ENCODE measurements at places on chromosomes 7 and 10.

- DNase-seq: no peak
These were observed 11.0 kb upstream of the ZNF107 start for GRCh38 chr7:64654796-64655548.

DNA sequence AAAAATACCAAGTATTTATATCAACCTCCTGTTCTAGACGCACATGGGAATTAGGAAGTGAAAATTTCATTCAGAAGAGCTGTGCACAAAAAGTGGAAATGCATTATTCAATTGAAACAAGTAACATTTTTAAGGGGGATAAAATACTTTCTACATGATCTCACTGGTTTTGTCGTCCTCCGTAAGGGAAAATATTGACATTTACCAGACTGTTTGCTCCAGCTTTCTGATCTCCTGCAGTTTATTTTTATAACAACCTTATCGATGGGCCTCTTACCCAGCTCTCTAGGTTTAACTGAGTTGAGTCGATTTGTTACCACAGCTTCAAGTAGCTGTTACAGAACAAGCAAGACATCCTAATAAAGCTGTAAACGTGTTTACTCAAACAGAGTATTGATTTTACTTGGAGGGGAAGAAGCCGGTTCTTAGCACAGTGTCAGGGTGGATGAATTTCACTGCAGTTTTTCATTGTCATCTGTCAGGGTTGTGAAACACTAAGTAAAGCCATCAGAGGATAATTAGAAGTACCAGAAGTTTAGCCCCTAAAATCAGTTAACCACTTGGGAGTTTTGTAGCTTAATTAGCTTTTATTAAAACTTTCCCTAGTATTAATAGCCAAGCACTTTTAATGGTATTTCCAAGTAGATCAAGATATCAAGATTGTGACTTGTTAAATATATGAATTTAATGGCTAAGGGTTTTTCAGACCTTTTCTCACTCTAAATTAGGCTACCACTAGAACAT lies 142.6 kb upstream of the KAT6B start:
- no peak for DNase-seq

DNA sequence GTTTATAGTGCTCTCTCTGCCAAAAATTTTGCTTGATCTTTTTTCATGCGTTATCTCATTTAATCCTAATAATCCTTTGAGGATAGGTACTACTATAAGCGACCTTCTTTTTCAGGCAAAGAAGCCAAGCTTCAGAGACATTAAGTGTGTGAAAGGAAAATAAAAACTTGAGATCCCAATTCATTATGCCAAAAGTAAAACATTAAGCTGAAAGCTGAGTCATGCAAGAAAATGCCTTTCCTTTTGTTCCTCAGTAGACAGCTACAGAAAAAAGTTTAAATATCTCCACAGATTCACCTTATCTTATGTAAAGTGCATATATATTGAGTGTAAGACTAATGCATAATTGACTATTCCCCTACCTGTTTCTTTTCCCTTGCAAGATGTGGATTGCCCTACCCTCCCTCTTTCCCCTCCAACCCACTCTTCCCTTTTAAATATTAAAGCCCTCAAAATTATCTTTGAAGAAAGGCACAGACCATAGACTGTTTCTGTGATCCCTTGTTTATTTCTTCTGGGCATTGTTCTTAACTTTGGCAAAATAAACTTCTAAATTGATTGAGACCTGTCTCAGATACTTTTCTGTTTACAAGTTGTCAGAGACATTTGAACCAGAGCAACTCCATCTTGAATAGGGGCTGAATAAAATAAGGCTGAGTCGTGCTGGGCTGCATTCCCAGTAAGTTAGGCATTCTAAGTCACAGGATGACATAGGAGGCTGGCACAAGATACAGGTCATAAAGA lies 1139.9 kb upstream of the LRRN3 start:
- DNase-seq: no peak

- no peak for DNase-seq
These were observed 3.6 kb downstream of the GDI2 start for GRCh38 chr10:5809527-5810154.

GRCh38 chr7:12031186-12031585 lies 179.9 kb upstream of the TMEM106B start:
- no peak for DNase-seq

- DNase-seq: no peak
These were observed 157.6 kb downstream of the FAM107B start for GRCh38 chr10:14616955-14617730.

GRCh38 chr10:14063531-14064285 lies 267.0 kb downstream of the FRMD4A start:
- DNase-seq: no peak

GRCh38 chr10:79430936-79431335 lies 14.5 kb downstream of the ZCCHC24 start:
- no peak for DNase-seq

DNA sequence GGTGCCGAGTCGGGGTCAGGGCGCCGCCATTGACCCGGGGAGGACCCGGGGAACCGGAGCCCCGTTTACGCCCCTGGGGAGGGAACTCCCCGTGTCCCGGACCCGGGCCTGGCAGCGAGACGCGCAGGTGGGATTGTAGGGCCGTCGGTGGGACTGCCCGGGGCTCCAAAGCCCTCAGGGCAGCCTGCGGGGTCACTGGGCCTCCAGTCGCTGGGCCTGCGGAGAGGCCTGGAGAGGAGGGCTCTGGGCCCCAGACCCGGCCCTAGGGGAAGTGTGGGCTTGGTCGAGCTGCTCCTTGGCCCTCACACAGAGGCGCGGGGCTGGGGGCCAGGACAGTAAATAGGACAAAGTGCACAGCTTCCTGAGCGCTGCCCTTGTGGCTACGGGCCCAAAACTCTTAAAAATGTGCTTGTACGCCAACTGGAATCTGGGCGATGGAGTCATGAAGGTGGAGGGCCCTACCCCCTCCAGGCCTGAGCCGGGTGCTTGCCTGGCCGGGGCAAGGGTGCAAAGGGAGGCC lies 657 bp downstream of the ECHDC3 start:
- DNase-seq: no peak

DNA sequence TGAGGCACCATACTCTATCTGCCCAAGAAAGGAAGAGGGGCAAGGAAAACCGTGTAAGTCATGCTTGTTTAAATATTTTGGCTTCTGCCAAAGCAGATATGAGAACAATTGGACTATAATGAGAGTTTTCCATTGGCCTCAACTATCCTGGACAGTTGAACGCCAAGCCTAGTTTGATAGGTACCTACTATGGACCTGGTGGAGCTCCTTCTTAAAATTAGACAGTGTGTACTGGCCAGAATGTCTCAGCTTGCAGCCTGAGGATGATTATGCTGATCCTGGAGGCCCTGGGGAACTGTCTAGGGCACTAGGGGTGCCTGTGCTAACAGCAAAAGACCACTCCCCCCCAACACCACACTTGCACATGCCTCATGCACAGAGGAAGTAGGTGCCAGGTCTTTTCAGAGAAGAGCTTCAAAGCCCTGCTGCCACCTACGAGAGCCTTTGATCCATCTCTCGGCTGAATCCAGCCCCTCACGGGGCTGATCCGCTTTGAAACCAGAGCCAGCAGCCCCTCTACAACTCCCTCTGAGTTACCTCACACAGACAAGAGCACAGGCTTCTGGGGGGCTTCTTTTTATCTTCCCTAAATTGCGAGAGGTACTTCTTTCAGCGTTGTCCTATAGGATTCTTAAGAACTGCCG lies 473.8 kb upstream of the GALNT17 start:
- no peak for DNase-seq

GRCh38 chr7:44193011-44193802 lies 4.0 kb upstream of the GCK start:
- DNase-seq: no peak

GRCh38 chr10:14134275-14134674 lies 196.4 kb downstream of the FRMD4A start:
- DNase-seq: no peak

DNA sequence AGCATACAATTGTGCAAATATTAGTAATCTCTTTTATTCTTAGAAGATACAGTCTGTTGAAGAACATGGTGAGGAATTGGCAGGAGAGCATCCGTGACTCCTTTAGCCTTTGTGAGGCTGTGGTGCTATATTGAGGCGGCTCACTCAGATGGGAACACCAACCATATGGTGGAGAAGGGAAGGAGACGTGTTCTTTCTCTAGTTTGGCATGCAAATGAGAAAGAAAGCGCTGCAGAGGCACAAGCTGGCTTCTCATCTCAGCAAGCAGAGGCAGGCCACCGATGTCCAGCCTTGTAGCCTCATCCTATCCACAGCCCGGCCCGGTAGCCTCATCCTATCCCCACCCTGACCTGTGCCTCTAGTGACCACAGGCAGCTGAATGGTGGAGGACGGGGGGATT lies 288.3 kb downstream of the CAMK1D start:
- no peak for DNase-seq

GRCh38 chr10:102433619-102434046 lies 1.3 kb upstream of the CUEDC2 start:
- no peak for DNase-seq

GRCh38 chr10:58453105-58453504 lies 59.6 kb upstream of the BICC1 start:
- DNase-seq: no peak

DNA sequence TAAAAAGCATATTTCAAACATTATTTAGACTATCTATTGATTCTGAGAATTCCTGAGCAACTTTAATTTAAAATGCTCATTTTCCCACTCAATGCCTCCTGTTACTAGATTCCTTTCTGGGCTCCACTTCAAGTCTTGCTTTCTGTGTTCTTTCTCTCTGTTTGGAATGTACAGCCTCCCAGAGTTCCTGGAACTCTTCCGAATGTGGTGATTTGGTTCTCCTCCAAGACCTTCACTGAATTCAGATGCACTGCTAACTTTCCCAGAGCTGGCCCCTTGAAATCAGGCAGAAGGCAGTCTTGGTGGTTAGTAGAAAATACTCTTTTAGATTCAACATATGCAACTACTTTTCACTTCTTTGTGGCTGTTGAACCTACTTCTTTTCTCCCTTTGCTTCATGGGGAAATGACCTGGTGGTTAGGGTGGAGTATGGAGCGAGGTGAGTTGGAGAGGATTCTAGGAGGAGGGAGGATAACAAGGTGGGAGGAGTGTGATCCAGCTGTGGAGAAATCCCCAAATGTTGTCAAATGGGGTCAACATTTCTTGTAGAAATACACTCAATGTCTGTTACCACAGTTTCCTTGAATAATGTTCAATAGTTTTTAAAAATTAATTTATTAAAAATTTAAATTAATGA lies 27.9 kb upstream of the CCDC7 start:
- no peak for DNase-seq

- DNase-seq: no peak
These were observed 951 bp downstream of the ELOVL3 start for GRCh38 chr10:102227050-102227449.

GRCh38 chr10:92891885-92892690 lies 43.8 kb downstream of the EXOC6 start:
- peak; percentile 39 for DNase-seq

GRCh38 chr7:80385508-80385907 lies 126.4 kb downstream of the GNAT3 start:
- DNase-seq: no peak

DNA sequence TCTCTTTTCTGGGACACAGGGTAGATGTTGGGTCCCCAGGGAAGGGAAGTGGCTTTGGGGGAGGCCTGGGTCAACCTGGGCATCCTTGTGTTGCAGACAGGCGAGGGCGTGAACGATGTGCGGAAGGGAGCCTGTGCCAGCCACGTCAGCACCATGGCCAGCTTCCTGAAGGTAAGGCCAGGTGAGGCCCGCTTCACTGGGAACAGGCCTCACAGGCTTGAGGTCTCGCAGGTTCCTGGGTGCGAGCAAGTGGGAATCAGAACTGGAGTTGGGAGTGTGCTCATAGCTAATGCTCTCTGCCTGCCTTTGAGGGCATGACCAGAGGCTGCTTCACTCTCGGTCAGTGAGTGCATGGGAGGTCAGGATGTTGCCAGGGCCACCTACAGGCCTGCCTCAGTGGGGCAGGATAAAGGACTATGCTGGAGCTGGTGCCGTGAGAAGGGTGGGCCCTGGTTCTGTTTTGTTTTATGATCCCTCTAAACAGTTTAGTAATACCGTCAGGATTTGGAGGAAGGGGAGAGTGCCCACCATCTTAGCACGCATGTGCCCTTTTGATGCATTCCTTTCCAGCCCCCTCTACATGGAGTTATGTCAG lies 8.4 kb downstream of the DBNL start:
- no peak for DNase-seq

DNA sequence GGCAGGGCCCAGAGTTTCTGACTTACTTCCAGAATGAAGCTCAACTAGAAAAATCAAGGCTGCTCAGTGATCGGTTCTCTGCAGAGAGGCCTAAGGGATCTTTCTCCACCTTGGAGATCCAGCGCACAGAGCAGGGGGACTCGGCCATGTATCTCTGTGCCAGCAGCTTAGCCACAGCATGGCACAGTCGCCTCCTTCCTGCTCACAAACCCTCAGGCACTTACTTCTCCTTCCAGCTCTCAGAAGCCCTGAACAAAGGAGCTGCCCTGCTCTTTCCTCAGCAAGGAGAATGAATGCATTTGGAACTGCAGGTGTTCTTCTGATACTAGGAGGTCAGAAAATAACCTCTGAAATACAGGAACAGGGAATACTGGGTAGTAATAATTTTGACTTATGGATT lies 219.7 kb upstream of the PRSS1 start:
- no peak for DNase-seq

DNA sequence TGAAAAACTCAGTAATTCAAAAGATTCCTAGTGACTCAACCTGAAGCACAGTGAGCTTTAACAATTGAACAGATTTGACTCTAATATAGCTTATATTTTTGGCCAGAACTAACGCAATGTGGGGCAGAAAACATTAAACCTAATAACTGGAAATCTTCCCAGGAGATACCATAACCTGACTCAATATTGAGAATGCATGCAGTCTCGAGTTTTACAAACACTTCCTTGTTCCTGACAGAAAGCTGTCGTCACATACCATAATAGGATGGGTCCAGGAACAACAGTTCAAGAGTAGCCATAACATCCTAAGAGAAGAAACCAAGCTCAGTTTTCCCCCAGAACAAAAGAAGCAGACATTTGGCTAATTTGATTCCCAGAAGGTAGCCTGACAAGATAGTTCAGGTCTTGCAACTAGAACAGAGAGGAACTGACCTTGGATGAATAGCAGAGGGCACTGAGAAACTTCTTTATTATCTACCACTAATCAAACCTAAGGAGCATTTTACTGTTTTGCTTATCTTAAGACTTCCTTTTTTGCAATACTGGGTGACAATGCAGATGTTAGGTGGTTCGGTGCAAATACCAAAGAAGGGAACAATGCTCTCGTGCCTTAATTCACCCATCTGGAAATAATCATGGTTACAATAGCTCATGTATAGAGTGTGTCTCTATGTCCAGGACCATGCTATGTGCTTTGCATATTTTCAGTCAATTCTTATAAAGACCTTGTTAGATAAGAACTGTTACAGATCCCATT lies 38.6 kb upstream of the ACSL5 start:
- DNase-seq: no peak

DNA sequence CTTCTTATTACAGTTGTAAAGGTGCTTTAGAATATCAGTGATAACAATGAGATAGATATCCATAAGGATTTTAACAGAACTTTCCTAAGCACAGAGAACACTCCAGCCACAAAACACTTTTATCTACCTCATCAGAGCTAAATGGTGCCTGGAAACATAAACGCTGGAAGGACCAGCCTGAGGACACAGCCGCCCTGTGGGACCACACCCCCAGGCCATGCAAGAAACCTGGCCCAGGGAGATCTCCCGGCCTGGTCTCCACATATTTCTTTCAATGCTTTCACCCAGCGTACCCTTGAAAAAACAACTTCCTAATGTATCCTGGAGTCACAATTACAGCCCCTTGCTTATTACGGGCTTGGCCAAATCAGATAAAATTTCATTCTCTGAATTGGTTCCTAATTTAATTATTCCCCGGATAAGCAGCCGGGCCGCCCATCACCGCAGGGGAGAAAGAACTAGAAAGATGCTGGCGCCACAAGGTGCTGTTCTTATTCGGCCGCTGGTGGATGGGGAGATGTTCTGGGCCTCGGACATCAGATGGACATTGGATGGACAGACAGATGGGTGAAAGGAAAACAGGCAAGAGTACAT lies 11.8 kb downstream of the CHST15 start:
- DNase-seq: no peak
